ENCODE measurements at places on chromosomes 4 and X. TPM values are rescaled to one million over a fixed set of nuclear protein-coding genes. Genes with fewer than 3 reads are reported as not detected.

Gene CLCN3
- 27.1 TPM for total RNA-seq

Gene LDB2
- total RNA-seq, result 24.2 TPM

Gene CTAG1B
- not detected for total RNA-seq

Gene CT55
- total RNA-seq, result not detected

Gene DGKK
- not detected for total RNA-seq

Gene HTRA3
- 1.3 TPM for total RNA-seq

Gene ADH1A
- not detected for total RNA-seq

Gene KIF4A
- 8.1 TPM for total RNA-seq

Gene FAT1
- 454 TPM for total RNA-seq

Measured in fibroblast of villous mesenchyme (primary cell).